Stimulated activated CD8-positive, alpha-beta memory T cell treated with anti-CD3 and anti-CD28 coated beads, Interleukin-4, amount 100 ng/mL, for 1 hour (primary cell): ENCODE measurements at places on chromosomes 12 and 14.

DNA sequence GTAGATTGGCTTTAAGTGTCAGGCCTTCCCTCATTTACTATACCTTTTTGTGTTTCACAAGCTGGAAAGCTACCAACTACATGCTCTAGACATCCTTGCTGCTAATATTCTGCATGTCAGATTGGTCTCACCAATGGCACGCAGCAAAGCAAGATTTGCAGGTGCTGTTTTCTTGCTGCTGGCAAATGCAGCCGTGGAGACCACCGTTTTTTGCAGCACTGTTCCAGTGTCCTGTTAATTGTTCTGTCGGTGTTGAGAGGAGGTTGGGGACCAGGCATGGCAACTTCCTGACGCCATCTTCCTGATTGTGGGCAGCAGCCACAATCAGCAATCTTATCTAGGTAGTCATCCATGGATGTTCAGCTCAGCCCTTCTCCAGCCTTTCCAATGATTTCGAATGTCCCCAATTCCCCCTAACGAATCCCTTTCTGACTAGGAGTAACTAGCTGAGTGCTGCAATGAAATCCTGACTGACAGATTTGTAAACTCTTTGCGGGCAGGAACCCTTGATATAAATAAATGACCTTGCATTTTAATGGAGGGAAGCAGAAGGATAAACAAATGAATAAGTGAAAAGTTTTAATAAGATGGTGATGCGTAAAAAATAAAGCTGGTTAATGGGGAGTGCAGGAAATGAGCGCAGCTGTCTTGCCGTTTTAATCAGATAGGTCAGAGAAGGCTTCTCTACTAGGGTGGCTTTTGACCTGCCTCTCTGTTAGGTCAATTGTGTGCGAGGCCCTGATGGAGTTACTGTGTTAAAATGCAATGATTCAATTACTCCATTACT, 574 bp upstream of the CRADD start:
- DNase-seq = no peak

- DNase-seq = no peak
Observed at GRCh38 chr12:124722878-124723277, 140.8 kb downstream of the SCARB1 start.

GRCh38 chr14:28779456-28779855, 12.9 kb downstream of the FOXG1 start:
- no peak for DNase-seq

- no peak for DNase-seq
Observed at GRCh38 chr14:77615361-77616132, 890 bp downstream of the SPTLC2 start.

DNA sequence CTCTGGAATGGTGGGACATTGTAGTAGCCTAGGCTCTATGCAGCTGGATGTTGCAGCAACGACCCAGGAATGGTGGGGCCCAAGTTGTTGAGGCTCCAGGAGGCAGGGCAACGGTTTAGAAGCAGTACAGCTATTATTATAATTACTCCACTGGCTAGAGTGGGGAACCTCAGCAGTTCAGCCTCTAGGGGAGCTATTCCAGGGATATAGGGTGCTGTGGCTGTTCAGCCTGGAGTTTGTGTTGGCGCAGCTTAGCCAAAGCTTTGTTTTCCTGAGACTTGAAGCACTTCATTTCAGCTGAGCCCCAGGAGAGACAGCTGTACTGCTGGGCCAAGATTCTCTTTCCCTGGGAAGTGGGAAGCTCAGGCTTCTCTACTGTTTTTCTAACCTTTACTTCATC, 1023.0 kb upstream of the ATXN7L3B start:
- no peak for DNase-seq

DNA sequence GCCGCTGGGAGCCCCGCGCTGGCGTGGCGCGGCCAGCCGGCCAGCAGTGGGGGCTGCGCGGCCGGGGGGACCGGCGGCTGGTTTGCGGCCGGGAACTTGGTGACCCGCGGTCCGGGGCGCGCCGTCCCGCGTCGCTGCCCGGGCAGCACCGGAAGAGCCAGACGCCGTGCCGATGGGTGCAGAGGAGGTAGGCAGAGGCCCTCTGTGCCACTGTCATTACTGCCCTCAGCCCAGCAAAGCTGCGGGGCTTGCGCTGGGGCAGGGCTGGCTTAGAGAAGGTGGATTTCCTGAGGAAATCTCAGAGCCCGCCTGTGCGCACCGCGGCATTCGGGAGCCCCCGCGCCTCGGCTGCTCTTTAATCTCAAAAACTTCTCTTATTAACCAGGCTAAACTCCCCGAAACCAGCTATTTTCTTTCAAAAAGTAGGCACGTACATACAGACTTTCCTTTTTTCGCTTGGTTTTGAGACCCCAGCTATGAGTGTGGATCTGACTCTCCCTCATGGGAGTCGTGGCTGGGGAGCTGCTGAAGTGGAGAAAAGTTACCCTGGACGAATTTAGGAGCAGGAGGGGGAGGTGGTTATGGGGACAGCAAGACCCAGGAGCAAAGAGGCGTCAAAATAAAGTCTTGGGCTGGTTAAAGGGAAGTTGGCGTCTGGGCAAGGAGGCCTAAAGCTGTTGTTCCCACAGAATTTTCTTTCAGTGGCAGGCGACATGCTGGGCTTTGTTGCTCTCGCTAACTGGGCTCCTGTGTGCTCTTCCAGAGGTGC, 802 bp downstream of the SUSD6 start:
- no peak for DNase-seq

DNA sequence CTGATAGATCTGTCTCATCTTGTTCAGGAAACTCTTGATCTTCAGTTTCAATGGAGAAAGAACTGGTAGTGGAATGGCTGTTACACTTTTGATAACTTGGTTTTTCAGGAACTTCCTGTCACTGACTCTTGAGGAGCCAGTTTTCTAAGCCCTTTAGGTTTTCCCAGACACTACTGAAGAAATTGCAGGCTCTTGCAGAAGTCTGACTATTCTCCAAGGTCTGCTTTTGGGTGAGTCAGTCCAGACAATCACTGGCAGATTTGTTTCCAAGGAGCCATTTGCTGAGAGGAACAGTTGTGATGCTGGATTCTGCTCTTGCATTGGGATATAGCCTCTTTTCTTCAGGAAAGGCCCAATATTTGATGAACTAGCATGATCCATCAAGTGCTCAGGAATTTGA, 468.0 kb downstream of the FUT8 start:
- DNase-seq = no peak

DNA sequence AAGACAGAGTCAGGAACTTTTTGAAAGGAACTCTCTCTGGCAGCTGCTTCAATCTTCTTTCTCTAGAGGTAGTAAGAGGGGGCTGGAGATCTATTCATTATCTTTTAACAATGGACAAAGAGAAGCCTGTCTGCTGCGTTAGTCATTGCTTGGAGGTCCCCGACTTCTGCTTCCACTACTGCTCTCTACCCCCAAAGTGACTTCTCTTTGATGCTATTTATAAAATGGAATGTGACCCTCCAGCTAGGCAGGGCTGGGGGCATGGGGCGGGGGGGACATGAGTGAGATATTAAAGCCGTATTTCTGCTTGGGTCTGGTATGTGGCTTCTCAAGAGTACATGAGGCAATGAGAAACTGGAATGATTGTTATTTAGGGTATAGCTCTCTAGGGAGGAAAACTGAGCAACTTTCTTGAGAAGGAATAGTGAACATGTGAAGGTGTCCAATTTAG, 41.4 kb upstream of the NUDT4 start:
- DNase-seq = no peak

- DNase-seq = no peak
Observed at GRCh38 chr12:58372298-58372697, 430.9 kb downstream of the ATP23 start.

- no peak for DNase-seq
Observed at GRCh38 chr12:5246196-5246595, 185.7 kb upstream of the NTF3 start.

- DNase-seq = no peak
Observed at GRCh38 chr14:94562941-94563883, 2.0 kb downstream of the SERPINA4 start.

DNA sequence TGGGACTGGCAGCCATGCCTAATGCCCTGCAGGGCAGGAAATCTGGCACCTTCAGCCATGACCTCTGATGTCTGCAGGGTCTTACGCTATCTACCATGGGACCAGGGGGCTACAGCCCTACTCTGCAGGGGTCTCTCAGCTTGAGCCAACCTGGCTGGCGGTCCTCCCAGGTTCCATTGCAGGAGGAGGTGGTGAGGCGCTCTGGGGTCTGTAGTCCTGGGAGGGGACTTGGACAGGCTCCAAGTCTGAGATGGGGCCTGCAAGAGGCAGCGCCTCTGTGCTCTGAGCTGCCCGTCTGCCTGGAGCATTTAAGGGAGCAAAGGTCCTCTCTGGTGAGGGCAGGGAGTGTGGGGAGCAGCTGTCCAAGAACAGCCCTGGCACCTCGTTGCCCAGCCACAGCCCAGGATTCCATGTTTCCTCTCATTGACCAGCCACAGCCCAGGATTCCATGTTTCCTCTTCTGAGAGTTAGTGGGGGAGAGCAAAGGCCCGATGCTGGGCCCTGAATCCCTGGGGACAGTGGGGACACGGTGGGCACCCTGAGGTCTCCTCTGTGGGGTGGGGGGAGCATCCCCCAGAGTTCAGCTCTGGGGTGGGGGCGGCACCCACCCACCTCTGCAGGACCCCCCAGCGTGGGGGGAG, 655 bp downstream of the PLD4 start:
- DNase-seq = no peak

GRCh38 chr12:19168644-19169043, 39.1 kb downstream of the PLEKHA5 start:
- no peak for DNase-seq

DNA sequence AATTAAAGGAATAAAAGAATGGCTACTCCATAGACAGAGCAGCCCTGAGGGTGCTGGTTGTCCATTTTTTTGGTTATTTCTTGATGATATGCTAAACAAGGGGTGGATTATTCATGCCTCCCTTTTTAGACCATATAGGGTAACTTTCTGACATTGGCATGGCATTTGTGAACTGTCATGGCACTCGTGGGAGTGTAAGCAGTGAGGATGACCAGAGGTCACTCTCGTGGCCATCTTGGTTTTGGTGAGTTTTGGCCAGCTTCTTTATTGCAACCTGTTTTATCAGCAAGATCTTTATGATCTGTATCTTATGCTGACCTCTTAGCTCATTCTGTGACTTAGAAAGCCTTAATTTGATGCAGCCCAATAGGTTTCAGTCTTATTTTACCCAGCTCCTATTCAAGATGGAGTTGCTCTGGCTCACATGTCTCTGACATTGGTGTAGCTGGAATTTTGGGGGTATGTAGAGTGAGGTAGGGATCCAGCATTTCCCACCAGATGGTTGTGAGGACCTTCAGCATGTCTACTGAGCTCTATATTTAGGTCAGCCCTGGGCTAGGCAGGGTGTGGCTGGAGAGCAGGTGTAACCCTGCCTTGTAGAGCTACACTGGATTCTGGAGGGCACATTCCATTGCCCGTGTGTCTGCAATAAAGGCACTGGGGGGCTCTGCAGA, 103.5 kb upstream of the SLC38A2 start:
- DNase-seq = no peak

DNA sequence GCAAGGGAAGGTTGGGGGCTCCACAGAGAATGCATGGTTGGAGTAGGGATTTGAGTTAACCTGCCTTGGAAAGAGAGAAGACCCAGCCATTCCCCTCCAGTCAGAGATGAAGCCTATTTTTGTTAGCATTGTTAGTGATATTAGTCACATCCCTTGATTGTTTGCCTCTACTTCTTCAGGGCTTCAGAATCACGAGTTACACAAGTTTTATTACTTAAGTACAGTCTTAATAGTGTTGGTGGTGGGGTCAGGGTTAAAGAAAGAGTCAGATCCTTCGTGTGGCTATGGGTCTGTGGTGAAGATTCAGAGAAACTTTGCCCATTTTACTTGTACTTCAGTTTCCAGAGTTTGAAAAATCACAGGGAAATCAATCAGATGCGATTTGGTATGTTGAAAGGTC, 363.1 kb downstream of the LRIG3 start:
- no peak for DNase-seq

DNA sequence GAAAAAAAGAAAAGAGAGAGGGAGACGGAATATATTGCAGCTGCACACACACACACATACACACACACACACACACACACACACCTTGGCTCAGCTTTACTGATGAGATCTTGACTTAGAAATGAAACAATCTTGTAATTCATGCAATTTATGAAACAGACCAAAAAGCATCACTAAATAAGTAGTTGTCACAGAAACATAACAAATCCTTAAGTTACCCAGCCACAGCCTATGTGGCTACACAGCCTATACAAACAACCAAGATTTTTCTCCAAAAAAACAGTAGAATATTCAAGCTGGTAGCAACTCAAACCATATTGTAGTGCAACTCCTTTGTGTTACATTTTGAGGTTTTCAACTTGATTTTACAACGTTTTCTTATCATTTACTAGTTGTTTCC, 37.9 kb upstream of the GNG2 start:
- DNase-seq = no peak

DNA sequence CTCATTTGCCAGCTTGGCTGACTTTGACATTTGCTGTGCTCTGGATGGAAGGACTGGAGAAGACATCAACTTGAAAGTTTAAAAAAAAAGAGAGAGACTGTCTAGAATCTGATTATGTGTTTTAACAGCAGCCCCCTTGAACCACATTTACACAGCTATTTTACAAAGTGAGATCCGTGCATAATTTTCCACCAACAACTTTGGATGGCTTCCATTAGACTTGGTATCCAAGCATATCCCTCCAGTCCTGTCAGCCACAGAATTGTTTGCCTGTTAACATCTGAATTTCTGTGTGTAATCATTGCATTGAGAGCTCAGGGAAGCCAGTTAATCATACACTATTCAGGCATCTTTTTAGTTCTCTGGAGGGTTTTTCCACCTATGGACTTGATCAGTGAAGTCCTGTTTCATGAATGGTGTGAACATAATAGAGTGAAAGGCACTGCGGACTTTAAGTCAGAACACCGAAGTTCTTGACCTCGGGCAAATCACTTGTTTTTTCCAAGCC, 93.7 kb downstream of the SAMD4A start:
- no peak for DNase-seq

DNA sequence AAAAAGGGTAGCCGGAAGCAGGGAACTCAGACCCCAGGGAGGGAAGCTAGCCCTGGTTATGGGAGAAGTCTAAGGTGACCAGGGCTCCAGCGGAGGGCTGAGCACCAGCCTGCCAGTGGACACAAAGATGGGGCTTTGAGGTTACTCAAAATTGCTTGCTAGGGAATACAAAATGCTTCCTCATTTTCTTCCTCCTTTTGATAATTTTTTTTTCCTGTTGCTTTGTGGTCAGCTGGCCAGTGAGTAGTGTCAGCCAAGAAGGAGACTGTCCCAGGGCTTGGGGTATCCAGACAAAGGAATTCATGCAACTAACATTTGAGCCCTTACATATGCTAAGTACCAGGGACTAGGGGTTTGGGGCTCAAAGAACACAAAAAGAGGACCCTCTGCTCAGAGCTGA, 206.2 kb downstream of the PPM1H start:
- no peak for DNase-seq

DNA sequence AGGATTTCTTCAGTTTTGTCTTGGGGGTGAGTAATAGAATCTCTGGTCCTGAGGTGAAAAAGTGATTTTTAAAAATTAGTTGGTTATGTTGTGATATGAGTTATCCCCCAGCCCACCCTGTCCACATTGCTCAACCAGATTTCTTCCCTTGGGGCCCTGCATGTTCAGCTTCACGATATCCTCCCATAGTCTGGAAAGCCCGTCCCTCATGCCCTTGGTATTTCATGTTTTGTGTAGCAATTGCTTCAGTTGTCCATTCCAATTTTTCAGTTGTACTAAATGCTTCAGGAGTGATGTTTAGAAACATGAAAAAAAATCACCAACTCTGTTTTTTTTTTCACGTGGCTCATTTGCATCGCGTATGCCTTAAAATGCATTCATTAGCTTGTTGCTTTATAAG, 17.5 kb upstream of the BICD1 start:
- DNase-seq = no peak
